Gastroesophageal sphincter (tissue), 4 donors: ENCODE measurements at places on chromosomes 16 and 17. TPM values are rescaled to one million over a fixed set of nuclear protein-coding genes. Genes with fewer than 3 reads are reported as not detected.

DNA sequence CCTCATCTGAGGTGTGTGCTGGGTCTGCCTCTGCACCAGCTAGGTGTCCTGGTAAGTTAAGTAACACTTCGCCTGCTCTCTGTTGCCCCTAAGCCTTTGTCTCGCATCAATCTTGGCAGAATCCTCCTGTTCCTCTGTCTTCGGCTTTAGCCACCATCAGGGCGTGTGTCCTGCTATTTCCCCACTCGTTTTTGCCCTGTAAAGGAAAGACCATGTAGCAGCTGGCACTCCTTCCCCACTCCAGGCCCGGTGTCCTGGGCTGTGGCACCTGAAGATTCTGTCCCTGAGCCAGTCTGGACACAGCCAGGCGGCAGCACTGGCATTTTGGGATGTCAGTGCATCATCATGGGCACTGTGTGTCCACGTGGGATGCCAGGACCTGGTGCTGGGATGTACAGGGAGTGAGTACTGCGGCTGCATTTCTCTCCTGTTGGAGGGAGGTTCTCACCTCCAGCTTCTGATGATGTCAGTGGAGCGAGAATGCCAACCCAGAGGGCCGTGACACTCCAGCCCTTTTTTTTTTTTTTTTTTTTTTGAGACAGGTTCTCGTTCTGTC is 26.2 kb upstream of the FOXK2 start:
- ATAC-seq: no peak

- no peak for ATAC-seq
Measured at GRCh38 chr17:48732688-48733629, 4.4 kb upstream of the HOXB13 start.

- no peak for ATAC-seq
Measured at GRCh38 chr16:86739808-86740207, 161.5 kb downstream of the FOXL1 start.

- no peak for ATAC-seq
Measured at GRCh38 chr17:30336369-30337171, 2.7 kb upstream of the TMIGD1 start.

DNA sequence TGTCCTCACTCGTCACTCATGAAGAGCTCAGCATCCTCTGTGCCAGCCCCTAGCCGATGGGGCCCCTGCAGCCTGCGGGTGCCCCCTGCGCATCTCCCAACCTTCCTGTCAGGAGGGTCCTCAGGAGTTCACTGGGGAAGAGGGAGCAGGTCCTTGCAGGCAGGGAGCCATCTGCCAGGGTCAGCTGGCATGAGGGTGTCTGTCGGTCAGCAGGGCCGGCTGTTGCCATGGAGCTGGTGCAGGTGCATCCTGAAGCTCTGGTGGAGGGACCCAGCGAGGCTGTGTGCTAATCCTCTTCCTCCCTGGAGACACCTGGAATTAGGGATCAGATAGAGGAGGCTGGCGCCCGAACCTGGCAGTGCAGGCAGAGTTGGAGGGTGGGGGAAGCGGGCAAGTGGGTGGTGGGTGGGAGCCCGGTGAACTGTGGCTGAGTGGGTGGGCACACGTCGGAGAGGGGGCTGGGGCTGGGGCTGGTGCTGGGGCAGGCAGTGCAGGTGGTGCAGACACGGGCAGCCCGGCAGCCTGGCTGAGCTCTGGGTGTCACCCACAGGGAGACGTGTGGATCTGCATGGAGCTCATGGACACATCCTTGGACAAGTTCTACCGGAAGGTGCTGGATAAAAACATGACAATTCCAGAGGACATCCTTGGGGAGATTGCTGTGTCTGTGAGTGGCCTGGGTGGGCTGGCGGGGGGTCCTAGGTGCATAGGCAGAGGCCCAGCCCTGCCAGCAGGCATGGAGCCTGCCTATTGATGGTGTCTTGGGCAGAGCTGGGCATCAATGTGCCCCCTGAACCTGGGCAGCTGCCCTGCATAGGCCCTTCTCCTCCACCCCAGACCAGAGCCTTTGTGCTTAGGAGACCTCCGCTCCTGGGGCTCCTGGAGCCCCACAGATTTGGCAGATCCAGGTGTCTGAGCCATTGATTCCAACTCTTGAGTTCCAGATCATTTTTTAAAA is 17.4 kb downstream of the MAP2K3 start:
- no peak for ATAC-seq

DNA sequence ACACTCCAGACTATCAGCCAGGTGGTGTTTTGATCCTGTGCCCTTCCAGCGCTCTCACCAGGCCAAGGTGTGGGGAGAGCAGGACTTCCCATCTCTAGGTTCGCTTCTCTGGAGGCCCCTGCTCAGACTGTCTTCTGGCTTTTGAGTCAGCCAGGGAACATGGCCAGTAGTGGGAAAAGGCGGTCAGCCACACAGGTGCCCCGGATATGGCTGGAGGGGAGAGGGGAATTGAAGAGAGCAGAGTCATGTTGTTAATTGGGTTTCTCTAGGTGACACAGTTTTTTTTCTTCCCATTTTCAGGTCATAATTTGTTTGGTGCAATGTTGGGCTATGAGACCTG is 1.5 kb downstream of the MINK1 start:
- no peak for ATAC-seq

DNA sequence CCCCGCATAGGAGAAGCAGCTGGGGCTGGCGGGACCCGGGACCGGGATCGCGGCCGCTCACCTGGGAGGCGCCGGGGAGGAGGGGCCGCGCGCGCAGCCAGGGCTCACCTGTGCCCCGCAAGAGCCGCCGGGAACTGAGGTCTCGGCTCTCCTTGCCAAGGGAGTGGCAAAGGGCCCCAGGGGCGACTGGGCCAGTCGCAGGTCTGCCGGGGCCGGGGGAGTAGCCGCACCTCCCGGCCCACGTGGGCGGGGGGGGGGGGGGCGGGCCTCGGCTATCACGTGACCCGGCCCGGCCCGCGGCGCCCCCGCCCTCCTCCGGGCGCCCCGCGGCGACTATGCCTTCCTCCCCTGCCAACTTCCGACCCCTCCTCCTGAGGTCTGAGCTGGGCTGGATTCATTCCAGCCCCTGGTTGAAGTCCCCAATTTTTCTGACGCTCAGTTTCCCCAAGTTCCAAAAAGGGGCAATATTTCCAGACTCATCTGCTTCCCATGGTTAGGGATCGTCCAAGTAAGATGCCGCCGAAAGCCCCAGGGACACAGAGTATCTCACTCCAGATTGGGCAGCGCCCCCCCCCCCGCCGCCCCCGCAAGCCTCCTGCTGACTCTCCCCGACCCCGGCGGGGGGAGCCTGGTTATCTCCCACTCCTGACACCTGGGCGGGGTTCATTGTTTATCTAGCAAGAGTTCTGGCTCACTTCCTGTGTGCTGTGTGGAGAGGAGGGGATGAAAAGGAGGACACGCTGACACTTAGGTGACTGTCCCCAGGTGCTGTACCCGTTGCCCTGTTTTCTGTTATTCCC is at the start of gene TMC6:
TMC6 (minus strand) TSS at position 205 of the 800 bp plus-strand sequence. CDS start 1,923 bp downstream, outside the sequence.
- ATAC-seq: peak; percentile 4

DNA sequence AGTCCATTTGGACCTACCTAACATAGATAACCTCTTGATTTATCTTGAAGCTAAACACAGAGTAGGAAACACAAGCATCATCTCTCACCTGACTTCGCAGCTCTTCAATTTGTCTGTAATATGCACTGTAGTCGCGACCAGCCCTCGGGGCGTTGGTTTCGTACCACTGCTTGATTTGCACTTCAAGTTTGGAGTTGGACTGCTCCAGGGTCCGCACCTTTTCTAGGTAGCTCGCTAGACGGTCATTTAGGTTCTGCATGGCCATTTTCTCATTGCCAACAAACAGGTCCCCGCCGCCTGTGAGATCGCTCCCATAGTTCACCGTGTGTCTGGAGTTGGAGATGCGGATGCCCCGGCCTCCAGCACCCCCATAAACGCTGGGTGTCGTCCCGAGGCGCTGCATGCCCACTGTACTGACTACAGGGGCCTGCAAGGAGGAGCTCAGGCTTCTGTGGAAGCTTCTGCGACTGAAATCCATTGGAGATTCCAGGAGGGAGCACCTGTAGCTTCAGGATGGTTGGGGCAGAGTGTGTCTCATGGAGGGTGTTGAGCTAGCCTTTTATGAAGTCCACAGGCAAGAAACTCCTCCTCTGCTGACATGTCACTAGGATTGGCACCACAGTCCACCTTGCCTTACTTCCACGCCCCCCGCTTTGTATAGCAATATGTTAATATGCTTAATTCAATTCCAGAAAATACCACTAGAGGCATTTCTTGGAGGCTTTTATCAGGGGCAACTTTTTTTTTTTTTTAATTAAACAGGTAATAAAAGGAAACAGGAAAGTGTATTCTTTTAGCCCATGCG is at the start of gene KRT20:
KRT20 (minus strand) TSS at position 535 of the 805 bp plus-strand sequence; CDS start at position 478, 57 bp downstream.
- ATAC-seq: no peak

GRCh38 chr17:42547001-42547461 is 5.7 kb upstream of the HSD17B1 start:
- ATAC-seq: no peak

Gene SLC5A10
- total RNA-seq: not detected

Gene EPOP
- 0.31 TPM for total RNA-seq

Gene MRPS34
- 44.4 TPM for total RNA-seq

Gene PRAC2
- total RNA-seq: not detected

Gene ENPP7
- total RNA-seq: not detected

Gene KRT15
- 1.6 TPM for total RNA-seq

Gene MPO
- total RNA-seq: not detected
